ENCODE measurements at places on chromosomes 1 and 21.

GRCh38 chr21:29557931-29558725 is 259.4 kb downstream of the BACH1 start:
- DNase-seq = no peak

- DNase-seq = no peak
Observed at GRCh38 chr1:15691434-15692032, 7.4 kb downstream of the PLEKHM2 start.

GRCh38 chr1:100866901-100867206 is 27.8 kb downstream of the EXTL2 start:
- DNase-seq = no peak

DNA sequence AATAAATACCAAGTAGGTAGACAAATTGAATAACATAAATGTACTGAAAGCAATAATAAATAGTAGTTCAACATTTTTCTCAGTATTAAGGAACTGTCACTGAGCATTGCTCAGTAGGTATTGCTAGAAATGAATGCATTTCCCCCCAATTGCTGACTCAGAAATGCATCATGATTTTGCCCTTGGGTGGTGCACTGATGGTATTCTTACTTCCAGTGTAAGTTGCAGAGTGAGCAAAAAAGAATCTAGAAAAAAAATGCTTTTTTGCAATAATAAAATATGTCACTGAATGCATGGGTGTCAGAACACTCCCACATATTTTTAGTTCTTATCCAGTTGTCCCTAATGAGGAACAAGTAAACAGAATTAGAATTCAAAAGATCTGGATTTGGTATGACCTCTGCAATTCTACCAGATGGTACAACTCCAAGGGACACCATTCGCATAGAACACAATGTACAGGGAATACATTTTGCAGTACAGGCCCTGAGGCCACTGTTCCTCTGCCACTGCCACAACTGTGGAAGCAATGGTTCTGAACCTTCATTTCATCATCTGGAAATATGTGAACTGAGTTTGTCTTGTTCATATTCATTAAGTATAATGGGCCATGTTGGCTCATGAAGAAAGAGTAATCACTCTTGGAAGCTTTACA is 78.0 kb downstream of the ATP6V1G3 start:
- no peak for DNase-seq

DNA sequence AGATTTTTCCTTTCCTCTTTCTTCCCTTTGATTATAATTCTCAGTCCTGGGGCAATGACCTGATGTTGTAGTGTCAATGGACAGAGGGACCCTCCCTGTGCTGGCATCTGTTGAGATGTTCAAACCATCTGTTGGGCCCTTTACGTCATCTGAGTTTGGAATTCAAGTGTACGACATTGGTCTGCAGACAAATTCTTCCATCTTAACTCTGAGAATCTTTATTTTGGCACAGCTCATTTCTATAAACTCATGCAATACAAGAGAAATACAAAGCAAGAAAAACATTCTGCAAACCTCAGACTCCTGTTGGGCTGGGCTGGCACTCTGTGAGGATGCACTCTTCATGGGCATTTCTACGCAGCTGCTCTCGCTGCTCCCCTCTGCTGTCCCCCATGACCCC is 54.2 kb downstream of the IFI44 start:
- no peak for DNase-seq

DNA sequence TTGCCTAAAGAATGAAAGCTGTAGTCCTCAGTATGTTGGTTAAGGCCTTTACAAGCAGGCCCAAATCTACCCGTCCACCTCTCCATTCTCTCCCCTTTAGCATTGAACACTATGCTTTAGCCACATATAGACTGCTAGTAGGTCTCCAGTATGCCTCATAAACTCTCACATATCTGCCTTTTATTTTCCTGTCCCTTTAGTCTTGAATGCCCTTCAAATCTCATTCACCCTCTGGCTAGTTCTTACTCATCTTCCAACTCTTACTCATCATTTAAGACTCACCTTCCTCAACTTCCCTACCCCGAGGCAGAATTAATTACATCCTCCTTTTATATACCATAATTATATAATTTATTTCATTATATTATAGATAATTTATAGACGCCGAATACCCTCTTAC is 78.7 kb upstream of the TSPAN2 start:
- DNase-seq = no peak
